ENCODE measurements at places on chromosomes 16 and 17.

DNA sequence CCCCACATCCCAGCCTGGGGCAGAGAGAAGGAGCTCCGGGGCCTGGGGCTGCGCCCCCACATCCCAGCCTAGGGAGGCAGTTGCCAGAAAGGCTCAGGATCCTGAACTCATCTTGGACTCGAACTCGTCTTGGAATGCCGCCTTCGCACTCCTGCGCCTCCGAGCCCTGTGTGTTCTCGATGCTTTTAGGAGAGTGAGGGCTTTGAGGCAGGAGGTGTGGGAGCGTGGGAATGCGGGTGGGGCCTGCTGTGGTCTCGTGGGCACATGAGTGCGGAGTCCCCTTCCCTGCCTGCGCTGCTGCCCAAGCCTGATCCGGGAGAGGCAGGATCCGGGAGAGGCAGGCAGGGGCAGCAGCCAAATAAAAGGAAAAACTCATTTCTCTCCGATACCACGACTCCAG lies 1.2 kb downstream of the BHLHA9 start:
- no peak for DNase-seq

GRCh38 chr16:11612665-11613025 lies 25.9 kb upstream of the LITAF start:
- DNase-seq = no peak

DNA sequence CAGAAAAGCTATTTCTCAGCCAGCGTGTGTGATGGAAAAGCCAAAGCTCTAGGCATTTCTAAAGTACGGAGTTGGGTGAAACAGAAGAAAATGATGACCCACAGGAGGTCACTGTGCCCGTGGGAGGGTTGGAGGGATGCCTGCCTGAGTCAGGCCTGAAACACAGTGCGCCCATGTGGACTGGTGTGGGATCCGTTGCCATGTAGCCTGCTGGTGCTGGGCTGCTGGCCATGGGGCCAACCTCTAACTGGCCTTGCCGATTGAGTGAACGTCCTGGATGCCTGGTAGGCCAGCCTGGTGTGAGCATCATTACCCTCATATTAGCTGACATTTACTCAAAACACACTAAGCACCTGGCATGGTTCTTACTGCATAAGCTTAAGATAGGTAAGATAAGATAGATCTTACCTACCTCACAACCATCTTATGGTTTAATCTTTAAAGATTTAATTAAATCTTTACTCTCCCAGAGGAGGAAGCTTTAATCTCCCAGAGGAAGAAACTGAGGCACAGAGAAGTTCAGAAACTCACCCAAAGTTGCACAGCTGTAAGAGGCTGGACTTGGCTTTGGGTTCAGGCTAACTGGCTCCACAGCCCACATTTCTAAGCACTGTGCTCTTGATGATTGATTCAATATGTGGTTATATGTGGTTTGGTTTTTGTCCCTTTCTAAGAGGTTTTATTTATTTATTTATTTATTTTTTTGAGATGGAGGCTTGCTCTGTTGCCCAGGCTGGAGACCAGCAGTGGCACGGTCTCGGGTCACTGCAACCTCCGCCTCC lies 15.7 kb downstream of the MGAT5B start:
- DNase-seq = no peak

GRCh38 chr17:59347975-59348391 lies 16.5 kb downstream of the YPEL2 start:
- no peak for DNase-seq

DNA sequence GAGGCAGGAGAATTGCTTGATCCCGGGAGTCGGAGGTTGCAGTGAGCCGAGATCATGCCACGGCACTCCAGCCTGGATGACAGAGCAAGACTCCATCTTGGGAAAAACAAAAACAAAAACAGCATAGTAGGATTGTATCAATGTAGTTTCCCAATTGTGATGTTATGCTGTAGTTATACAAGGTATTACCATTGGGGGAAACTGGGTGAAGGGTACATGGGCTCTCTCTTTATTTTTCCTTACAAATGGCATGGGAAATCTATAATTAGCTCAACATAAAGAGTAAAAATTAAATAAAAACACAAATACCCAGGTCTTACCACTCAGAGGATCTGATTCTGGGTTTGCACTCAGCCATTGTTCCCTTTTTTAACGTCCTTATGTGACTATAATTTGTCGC lies 107.9 kb downstream of the KATNIP start:
- DNase-seq = no peak

GRCh38 chr17:16003841-16004240 lies 4.2 kb downstream of the TTC19 start:
- no peak for DNase-seq

DNA sequence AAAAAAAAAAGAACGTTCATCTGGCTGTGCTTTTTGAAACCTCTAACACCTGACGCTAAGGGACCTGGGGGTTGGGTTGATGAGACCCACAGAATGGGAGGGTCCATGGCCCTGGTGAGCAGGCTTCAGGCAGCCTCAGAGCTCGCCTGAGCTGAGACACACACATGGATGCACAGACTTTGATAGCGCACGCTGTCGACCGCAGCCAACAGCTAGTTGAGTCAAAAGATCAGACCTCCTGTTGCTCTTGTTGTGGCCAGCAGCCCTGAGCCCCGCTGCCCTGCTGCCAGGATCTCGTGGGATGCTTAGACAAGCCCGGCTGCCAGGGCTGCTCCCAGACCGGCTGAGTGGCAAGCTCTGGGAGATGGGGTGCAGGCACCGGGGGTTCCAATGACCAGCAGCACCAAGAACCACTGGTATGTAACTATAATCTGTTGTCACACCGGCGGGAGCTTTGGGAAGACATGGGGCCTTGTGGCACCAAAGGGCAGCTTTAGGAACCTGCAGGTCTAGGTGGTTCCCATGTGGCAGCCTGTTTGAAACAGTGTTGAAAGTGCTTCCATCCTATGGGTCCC lies 20.0 kb upstream of the MEAK7 start:
- DNase-seq = no peak

DNA sequence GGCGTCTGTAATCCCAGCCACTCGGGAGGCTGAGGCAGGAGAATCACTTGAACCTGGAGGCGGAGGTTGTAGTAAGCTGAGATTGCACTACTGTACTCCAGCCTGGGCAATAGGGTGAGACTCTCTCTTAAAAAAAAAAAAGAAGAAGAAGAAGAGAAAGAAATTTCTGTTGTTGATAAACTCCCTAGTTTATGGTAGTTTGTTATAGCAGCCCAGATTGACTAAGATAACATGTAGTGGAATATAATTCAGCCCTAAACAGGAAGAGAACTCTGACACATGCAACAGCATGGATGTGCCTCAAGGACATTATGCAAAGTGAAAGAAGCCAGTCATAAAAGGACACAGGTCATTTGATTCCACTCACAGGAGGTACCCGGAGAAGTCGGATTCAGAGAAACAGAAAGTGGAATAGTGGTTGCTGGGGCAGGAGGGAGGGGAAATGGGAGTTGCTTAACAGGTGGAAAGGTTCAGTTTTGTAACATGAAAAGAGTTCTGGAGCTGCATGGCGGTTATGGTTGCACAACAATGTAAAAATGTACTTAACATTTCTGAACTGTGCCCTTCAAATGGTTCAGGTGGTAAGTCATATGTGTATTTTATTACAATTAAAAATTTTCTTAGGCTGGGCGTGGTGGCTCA lies 26.0 kb upstream of the PRM1 start:
- no peak for DNase-seq

DNA sequence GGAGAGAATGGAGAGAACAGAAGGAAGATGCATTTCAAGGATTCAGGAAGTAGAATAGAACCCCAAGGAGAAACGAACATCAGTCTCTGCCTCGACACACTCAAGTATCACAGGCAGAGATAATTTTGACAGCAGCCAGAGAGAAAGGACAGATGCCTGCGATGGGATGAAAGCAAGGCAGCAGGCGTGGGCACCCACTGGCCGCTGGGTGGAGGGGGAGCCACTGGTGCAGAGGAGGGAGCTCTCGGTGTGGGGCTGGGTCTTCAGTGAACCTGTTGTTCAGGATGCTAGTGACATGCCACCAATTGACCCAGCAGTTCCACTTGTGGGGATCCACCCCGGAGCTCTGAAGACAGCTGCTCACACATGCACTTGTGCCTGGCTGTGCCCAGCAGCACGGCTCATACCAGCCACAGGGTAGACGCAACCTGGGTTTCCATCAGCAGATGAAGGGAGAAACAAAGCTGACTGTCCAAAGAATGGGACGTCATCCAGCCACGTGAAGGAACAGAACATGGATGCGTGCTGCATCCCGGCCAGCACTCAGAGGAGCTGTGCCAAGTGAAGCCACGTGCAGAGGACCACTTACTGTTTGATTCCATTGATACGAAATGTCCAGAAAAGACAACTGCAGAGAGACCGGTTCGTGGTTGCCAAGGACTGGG lies 127.0 kb downstream of the BANP start:
- DNase-seq = no peak

Data from CD4-positive, alpha-beta T cell (primary cell).